ENCODE measurements at places on chromosomes 2 and 18.

GRCh38 chr2:9975805-9976447, 24.4 kb downstream of the GRHL1 start:
- H3K36me3 ChIP-seq: no peaks in the 10 kb centered on the region
- peaks cover 29% of the 10 kb centered on the region for H3K4me1 ChIP-seq
- DNase-seq: peak; percentile 98
- peak overlapping the region; percentile 23 for H3K27ac ChIP-seq
- no peak overlapping the region for H3K4me3 ChIP-seq
- no peaks in the 10 kb centered on the region for H3K27me3 ChIP-seq

GRCh38 chr2:40384714-40385113, 67.2 kb downstream of the SLC8A1 start:
- H3K4me1 ChIP-seq: peaks cover 2% of the 10 kb centered on the region
- no peak overlapping the region for H3K27ac ChIP-seq
- H3K4me3 ChIP-seq: no peak overlapping the region
- no peaks in the 10 kb centered on the region for H3K27me3 ChIP-seq

GRCh38 chr2:45103351-45104345, 94.4 kb upstream of the SIX2 start:
- no peak overlapping the region for H3K27ac ChIP-seq
- no peaks in the 10 kb centered on the region for H3K36me3 ChIP-seq
- H3K27me3 ChIP-seq: peaks cover 20% of the 10 kb centered on the region
- no peak overlapping the region for H3K4me3 ChIP-seq
- no peak for DNase-seq

DNA sequence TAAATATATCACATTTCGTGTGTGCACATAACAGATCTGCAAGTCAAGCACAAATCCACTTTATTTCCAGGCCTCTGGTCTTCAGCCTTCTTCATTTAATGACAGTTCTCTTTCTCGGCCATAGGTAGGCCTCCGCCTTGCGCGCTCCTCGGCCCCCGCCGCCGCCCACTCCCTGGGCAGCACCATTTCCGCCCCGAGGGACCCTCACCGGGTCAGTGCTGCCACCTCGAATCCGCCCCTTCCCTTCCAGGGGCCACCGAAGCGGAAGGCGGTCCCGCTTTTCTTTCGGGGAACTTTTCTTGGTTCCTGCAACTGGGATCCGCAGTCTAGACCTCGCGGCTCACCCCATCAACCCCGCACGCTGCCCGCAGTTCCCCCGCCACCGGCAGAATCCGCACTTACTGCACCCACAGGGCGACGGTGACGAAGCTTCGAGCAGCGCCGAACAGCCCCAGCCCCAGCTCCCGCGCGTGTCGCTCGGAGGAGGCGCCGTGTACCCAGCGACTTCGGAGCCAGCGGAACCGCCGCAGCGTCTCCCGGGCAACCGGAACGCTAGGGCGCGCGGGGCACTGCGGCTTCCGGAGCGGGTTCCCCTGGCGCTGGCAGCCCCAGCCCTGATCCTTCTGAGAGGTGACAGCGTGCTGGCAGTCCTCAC, at the start of gene CDKL4:
CDKL4 (minus strand) TSS at position 502 of the 655 bp plus-strand sequence.
- no peaks in the 10 kb centered on the region for H3K4me1 ChIP-seq
- H3K36me3 ChIP-seq: peaks cover 2% of the 10 kb centered on the region
- DNase-seq: no peak
- peak within 1 kb of the TSS; percentile 7 for H3K4me3 ChIP-seq
- H3K27ac ChIP-seq: no peak within 1 kb of the TSS

- no peak overlapping the region for H3K4me3 ChIP-seq
- H3K4me1 ChIP-seq: peaks cover 8% of the 10 kb centered on the region
- H3K27me3 ChIP-seq: no peaks in the 10 kb centered on the region
- DNase-seq: peak; percentile 96
Measured at GRCh38 chr18:56890632-56891031, 239.5 kb downstream of the WDR7 start.

- DNase-seq: no peak
- no peak overlapping the region for H3K4me3 ChIP-seq
- peaks cover 9% of the 10 kb centered on the region for H3K4me1 ChIP-seq
- no peaks in the 10 kb centered on the region for H3K36me3 ChIP-seq
- H3K27me3 ChIP-seq: no peaks in the 10 kb centered on the region
- H3K27ac ChIP-seq: no peak overlapping the region
Measured at GRCh38 chr18:34932792-34933466, 108.3 kb upstream of the MAPRE2 start.

- no peaks in the 10 kb centered on the region for H3K36me3 ChIP-seq
- H3K4me3 ChIP-seq: no peak overlapping the region
- DNase-seq: no peak
- no peaks in the 10 kb centered on the region for H3K4me1 ChIP-seq
- H3K27ac ChIP-seq: no peak overlapping the region
Measured at GRCh38 chr2:211860224-211860623, 678.4 kb downstream of the ERBB4 start.

All from IMR-90 (cell line).